ENCODE measurements at places on chromosomes 1 and 21.

DNA sequence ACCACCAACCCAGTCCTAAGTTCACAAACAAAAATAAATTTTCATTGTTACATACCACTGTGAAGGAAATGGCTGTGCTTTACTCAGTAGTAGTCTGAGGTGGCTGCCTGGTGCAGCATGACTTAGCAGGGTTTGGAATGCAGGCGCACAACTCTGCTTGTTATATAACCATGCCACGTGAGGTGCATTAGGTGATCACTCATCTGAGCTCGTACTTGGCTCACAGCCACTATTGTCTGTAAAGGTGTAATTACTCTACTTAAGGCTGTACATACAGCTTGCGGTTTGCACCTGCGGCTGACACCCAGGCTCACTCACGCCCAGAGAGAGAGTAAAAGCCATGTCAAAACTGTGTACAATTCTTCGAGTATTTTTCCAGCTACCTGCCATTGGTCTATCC, 599.4 kb downstream of the LTN1 start:
- no peak for DNase-seq

DNA sequence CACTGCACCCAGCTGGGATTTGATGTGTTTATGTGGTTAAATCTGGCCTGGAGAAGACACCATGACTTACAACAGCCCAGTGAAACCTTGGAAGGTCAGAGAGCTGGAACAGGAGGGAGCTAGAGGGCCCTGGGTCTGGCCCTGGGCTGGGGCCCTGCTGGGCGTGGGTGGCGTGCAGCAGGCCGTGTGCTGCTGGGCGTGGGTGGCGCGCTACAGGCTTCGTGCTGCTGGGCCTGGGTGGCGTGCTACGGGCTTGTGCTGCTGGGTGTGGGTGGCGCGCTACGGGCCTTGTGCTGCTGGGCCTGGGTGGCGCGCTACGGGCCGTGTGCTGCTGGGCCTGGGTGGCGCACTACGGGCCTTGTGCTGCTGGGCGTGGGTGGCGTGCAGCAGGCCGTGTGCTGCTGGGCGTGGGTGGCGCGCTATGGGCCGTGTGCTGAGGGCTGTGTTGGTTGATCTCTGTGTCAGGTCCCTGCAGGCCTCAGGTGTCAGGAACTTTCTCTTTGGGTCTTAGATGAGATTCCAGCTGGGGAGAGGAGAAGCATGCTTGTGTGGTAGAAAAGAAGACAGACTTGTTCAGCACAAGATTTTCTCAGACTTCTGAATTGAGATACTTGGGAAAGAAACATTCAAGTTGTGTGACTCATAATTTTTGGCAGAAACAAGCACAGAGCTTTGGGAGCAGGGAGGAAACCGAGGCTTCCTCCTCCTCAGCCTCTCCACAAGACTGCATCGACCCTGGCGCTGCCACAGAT, 66.0 kb downstream of the COL18A1 start:
- DNase-seq, result peak; percentile 69

DNA sequence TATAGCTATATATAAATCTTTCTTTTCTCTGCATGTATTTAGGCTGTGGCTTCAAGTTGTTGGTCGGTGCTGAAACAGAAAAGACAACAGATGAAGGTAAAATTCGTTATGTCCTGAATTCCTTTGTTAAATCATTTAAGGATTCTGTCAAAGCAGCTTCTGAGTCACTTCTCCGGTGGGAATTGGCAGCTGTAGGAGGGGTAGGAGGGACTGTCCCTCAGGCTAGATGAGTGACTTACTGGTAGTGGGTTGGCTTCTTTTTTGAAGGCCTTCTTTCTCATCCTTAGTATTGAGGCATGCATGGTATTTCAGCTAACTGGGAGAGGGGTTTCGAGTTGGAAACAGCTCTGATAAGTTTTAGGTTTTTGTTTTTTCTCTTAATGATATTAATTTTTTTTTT, 22.1 kb upstream of the NEXN start:
- no peak for DNase-seq

DNA sequence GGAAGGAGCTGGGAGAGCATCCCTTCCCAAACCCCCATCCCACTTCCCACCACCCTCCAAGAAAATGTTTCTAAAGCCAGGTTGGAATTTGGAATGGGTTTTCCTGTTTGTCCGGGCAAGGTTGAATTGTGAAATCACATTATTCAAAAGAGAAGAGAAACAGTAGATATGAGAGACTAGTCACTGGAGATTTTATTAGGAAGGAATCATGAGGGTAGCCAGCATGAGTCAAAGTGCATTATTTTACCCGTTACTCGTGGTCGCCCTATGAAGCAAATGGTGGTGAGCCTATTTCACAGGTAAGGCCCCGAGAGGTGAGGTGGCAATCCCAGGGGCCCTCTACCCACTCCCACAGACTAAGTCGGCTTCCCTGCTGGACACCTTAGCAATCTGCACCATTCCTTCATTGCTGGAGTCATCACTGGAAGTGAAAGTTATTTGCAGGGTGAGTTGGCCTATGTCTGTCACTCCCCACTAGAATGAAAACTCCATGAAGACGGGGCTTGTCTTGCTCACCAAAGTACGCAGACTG, 52.8 kb downstream of the TOMM20 start:
- no peak for DNase-seq

DNA sequence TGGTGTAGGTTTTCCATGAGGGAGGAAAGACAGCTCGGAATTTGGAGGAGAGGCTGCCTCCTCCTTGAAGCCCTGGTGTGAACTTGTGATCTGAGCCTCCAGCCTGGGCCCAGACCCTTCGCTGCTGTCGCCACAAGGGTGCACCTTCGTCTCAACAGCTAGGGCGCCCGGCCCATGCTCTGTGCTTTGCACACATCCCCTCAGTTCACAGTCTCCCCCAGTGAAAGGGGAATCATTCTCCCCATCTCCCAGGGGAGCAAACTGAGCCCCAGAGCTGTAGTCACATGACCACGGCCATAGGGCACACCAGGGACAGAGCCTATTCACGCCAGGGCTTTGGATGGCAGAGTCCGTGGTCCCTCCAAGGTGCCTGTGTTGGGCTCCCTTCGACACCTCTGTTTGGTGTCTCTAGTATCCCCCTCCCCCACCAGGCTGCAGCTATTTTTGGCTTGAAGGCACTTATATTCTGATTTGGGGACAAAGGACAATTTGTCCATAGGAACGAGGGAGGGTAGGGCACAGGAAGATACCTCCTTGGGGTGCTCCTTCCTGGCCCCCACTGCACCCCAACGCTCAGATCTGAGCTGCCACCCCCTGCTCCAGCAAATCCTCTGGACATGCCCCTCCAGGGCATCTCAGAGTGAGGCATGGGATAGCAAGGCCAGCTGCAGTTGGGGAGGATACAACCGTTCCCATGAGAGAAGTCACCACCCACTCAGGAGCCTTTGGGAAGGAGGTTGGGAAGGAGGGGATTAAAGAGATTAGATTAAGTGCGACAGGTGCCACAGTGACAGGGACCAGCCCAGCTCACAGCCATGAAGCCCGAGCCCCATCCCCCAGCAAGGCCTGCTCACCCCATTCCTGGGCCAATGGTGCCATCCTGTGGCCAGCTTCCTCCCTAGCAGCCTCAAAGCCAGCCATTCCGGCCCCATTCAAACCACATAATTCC, 15.7 kb downstream of the MATN1 start:
- DNase-seq, result peak; percentile 56

DNA sequence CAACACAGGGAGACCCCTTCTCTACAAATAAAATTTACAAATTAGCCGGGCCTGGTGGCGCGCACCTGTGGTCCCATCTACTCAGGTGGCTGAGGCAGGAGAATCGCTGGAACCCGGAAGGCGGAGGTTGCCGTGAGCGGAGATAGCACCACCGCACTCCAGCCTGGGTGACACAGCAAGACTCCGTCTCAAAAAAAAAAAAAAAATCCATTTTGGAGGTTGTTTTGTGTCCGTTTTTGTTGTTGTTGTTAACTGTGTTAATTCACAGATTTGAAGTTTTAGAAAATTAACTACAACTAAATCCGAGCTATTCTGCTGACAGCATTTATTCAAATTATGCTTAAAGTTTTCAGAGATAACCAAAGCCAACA, 618 bp downstream of the CLCC1 start:
- DNase-seq, result peak; percentile 15

DNA sequence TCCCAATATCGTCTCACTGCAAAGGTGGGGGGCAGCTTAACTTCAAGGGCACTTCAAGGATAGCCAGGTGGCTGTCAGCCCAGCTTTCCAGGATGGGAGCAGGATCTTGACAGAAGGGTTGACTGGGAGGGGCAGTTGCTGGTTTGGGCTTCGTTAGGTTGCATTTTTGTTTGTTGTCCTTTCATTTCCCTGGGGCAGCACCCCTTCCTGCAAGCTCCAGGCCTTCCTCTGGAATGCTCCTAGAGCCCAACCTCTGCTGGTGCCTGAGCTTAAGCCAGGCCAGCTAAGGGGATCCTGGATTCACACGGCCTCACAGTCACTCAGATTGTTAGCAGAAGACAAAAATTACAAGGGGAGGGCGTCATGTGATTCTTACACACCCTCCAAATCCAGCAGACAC, 4.1 kb upstream of the OLIG2 start:
- DNase-seq, result no peak

GRCh38 chr1:63343922-63344321, 21.6 kb downstream of the FOXD3 start:
- DNase-seq, result no peak

GRCh38 chr1:37672136-37672870, 20.0 kb upstream of the CDCA8 start:
- no peak for DNase-seq

GRCh38 chr21:35868005-35868868, 192.1 kb downstream of the SETD4 start:
- DNase-seq, result no peak

DNA sequence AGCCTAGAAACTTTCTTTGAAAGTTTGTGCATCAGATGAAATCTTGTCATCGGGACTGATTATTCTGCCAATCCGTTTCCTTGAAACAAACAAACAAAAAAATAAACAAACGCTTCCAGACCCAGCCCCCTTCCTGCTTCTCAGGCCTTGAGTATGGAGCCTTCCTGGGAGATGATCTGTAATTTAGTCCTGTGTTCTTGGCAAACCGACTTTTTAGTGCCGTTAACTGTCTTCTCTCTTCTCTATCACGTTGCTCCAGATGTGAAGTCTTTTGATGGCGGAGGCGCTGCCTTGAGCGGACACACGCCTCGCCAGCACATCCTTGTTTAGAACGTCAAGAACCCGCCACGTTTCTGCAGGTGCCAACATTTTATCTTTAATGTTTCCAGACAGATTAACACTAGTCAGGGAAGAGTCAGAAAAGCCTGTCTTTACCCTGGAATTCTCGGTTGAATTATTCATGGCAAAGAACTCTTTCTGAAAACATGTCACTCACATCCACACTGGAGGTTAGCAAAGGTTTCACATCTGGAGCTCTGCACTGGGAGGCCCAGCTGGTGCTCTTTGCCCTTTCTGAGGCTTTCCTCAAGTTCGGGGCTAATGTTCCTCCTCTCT, 265.7 kb upstream of the C1orf174 start:
- no peak for DNase-seq

DNA sequence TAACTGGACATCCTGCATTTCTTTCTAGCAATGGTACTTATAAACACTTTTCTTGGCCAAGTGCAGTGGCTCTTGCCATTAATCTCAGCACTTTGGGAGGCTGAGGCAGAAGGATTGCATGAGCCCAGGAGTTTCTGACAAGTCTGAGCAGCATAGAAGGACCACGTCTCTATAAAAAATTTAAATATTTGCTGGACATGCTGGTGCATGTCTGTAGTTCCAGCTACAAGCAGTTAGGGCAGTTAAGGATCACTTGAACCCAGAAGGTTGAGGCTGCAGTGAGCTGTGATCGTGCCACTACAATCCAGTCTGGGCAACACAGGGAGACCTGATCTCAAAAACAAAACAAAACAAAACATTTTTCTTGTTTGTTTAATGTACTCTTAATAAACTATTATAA, 434.0 kb downstream of the PLA2G4A start:
- DNase-seq, result no peak

DNA sequence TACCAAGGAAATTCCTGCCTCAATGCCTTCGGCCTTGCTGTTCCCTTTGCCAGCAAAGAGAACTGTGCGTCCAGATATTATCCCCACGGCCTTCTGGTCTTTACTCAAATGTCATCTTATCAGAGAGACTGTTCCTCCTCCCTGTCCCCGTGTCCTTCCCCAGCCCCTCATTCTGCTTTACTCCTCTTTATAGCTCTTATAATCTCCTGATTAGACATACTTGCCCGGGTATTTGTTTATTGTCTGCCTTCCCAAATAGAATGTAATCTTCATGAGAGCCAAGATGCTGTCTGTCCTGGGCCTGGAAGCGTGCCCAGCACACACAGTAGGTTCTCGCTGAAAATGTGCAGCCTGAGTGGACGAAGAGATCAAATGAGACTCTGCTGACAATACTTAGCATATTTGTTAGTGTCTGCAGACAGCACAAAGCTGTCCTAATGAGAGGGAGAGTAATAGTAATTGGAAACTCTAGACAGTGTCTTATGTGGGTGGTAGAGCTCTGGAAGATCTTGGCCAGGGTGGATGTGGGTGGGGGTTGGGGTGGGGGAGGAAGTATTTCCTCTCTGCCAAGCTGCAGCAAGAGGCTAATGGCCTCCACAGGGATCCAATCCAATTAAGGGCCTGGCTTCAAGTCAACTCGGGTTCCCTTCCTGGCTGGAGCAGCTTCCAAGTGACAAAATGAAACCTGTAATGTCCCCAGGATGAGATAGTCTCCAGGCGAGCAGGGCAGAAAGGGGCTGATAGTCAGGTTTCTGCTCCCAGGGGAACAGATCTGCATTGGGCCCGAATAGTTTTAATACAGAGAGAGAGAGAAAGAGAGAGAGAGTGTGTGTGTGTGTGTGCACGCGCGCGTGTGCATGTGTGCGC, 9.5 kb upstream of the CLIC4 start:
- DNase-seq, result no peak

Measured in stimulated activated CD4-positive, alpha-beta T cell treated with anti-CD3 and anti-CD28 coated beads, Interleukin-4, amount 100 ng/mL, for 4 hours (primary cell).